ENCODE measurements at places on chromosomes 3 and 15. TPM values are rescaled to one million over a fixed set of nuclear protein-coding genes. Genes with fewer than 3 reads are reported as not detected.

DNA sequence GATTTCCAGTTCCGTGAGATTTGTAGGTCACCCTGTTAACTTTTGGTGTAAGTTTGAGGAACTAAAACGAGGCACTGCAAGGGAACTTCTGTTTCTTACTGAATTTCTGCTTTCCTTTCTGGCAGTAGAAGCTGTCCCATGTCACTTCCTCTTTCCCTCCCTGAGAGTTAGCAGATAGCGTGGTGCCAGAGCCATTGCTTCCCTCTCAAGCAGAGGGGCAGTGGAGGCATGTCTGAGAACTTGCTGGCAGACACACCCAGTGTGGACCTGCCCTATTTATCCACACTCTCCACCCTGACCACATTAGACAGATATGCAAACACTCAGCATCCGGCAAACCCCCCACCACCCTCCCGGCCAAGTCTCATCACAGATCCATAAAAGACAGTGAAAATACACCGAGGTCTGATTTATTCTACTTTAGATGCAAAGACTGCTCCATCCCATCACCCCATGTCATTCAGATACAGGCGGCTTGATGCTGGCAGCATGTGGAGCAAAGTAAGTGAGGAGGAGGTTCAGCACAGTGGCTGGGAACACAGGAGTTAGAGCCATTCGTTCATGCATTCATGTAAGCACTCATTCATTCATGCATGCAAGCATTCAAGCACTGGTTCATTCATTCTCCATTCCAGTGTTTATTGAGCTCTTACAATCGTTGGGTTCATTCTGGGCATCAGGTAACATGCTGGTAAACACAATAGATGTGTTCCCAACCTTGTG is 324.7 kb downstream of the SHQ1 start:
- peaks cover 6% of the 10 kb centered on the region for H3K4me1 ChIP-seq
- DNase-seq = no peak
- H3K27ac ChIP-seq = no peak overlapping the region
- H3K4me3 ChIP-seq = no peak overlapping the region
- peaks cover 23% of the 10 kb centered on the region for H3K27me3 ChIP-seq

- no peak for DNase-seq
- no peaks in the 10 kb centered on the region for H3K36me3 ChIP-seq
- no peak overlapping the region for H3K27ac ChIP-seq
- no peak overlapping the region for H3K4me3 ChIP-seq
- no peaks in the 10 kb centered on the region for H3K27me3 ChIP-seq
Measured at GRCh38 chr3:169324452-169324785, 339.1 kb downstream of the MECOM start.

DNA sequence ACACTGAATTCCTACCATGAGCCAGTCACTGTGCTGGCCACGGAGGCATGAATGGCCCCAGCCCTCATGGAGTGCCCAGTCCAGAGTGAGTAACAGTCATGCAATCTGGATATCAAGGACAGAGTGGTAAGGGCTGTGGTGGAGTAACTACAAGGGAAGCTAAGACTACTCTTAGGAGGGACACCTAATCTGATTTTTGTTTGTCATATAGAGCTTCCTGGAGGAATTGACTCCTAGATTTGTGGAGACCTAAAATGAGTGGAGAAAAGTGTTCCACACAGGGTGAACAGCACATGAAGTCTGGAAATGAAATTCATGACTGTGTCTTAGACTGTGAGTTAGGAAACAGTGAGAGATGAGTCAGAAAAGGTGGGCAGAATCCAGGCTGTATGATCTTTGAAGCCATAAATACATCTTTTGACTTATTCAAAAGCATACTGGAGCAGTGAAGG is 219.9 kb downstream of the NFKBIZ start:
- H3K4me3 ChIP-seq = no peak overlapping the region
- no peak overlapping the region for H3K27ac ChIP-seq
- peak; percentile 91 for DNase-seq
- no peaks in the 10 kb centered on the region for H3K36me3 ChIP-seq
- H3K4me1 ChIP-seq = peaks cover 4% of the 10 kb centered on the region

Gene NEK11
- 1.9 TPM for total RNA-seq

Gene SLITRK3
- not detected for total RNA-seq

Measured in IMR-90 (cell line).